ENCODE measurements at places on chromosomes 7 and 10.

GRCh38 chr7:77531038-77531437 is 6.1 kb upstream of the PTPN12 start:
- no peak for DNase-seq

- no peak for DNase-seq
Measured at GRCh38 chr10:17961551-17962422, 10.1 kb downstream of the SLC39A12 start.

DNA sequence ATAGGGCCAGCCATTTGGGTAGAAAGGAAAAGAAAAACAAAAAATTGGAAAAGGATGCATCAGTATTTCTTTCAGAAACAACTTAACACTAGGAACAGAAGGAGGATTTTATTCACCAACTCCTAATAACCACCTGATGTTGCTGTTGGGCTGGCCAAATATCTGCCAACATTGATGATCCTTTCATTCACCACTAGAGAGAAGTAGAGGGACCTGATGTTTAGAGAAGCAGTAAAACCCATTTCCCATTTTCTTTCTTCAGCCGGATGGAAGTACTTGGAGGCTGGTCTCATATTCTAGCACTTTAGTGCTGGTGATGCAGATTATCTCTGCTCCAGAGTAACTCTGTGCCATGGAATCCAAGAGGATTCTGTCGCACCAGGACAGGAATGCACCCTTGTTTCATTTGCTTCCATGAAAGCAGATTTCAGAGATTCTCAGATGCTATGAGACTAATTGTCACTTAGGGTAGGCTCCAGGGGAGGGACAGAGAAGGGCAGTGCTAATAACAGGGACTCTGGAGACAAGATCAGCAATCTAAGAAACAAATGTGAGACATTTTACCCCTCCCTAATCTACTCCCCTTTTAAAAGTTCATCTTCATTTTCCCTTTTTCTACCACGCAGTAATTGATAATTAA is 3.1 kb downstream of the KLLN start:
- no peak for DNase-seq

- DNase-seq = no peak
Measured at GRCh38 chr10:20535897-20536881, 360.9 kb downstream of the NEBL start.

GRCh38 chr10:241451-241850 is 106.2 kb downstream of the ZMYND11 start:
- DNase-seq = no peak

DNA sequence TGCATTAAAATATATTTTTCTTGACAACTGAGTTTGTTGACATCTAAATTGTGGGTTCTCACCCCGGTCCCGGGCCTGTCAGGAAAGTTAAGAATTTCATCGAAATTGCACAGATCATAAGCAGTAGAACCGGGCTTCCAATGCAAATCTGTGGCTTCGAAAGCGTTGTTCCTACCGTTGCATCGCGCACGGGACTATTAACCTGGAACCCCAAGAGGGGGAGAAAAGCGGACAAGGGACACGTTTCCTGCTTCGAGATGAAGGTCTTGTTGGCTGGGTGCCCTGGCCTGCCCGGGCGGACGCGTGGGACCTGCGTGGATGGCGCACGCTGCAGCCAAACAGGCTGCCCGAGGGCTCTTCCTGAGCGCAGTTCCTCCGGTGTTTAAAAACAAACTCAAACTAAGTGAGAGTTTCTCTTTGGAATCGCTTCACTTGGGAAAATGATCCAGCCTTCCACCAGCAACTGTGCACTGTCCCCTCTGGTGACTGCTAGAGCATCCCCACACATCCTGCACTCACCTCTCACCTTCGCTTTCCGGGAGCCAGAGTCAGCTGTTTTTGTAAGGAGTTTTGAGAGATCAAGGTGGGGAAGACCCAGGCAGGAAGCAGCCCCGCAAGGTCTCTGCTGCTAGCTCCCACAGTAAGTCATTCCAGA is 5.1 kb upstream of the TBX20 start:
- no peak for DNase-seq

GRCh38 chr7:30743371-30744074 is 8.4 kb upstream of the INMT start:
- DNase-seq = no peak

GRCh38 chr7:30196408-30196807 is 61.6 kb downstream of the MTURN start:
- DNase-seq = no peak

DNA sequence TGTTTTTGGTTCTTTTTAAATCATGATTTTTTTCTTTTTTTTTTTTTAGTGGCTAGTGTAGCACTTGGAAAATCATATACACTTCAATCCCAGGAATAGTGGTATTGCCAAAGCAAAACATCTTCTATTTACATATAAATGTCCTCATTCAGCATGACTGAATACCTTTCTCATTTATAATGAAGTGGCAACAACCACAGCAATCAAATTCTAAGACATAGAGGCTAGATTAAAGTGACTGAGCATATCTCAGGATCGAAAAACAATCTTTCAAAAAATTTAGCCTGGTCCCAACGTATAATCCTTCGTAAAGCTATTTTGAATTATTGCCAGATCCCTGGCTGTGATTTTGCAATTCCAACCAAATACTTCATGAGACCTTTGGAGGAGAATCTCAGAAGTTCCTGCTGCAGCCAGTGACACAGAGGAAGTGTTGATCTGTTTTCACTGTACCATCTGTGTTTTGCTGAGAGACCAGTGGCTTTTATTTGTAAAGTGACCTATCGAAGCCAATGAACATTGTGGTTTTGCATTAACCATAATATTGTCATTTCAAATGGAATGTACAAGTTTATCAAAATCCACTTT is 29.8 kb upstream of the SP8 start:
- no peak for DNase-seq

DNA sequence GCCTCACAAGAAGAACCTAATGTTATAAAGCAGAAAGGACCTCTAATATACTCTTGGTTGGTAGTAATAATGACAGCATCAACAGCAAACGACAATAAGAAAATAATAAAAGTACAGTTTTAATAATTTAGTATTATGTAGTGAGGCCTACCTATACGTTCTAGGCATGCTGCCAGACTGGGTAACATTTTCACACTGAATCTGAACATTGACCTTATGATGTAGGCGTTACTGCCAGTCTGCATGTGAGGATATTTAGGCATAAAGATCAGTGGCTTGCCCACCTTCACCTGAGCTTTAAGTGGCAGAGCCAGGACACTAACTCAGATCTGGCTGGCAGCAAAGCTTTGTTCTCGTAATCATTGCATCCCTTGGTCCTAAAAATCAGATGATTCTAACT is 2.5 kb downstream of the FGL2 start:
- DNase-seq = no peak

GRCh38 chr7:101699881-101700823 is 71.1 kb upstream of the MYL10 start:
- no peak for DNase-seq

- no peak for DNase-seq
Measured at GRCh38 chr7:94584113-94584512, 71.8 kb downstream of the SGCE start.

DNA sequence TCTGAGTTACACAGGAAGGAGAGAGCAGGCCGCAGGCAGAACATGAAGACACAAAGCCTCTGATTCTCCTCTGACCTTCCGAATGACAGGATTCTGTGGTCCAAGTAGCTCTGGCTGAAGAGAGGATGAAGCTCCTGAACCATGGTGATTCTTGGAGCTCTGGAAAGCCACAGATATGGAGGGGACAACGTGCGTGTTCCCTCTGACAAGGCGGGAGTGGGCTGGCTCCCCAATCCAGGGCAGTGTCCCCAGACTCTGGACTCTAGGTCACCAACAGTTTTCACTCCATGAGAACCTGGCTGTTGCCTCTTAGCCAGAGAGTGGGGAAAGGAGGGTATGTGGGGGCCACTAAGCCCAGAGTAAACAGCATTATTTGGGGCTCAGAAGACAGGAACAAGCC is 7.4 kb upstream of the TRPV6 start:
- peak; percentile 15 for DNase-seq

DNA sequence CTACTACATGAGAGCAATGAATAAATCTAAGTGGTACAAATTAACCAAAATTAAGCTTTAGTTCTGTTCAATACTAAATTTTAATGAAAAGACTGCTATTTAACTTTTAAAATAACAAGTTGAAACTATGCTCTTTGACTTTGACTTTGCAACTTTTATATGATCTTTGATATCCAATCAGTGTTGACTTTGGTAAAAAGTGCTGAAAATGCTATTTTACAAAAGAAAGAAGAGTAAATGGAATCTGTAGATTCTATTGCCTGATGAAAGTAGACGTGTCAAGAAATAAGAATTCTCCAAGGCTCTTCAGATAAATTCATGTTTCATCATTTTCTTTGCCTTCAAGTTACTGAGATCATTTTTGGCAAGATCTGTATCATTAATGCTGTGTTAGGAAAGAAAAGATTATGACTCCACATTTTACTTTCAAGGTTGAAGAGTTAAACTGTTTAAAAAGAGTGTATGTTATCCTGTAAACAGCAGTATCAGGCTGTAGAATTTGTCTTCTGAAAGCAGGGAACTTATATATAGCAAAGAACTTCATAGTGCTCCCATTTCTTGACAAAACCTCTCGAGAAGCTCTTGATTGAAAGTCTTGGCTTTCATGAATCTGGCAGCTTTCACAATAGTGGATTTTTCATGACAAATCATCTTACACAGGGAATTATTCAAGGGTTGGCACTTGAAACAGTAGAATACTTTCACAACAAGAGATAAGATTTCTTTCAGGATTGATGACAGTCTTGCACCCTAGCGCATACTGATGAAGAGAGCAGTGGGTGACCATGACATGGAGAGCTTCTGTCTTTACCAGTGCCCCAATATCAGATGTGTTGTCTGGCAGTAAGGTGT is 72.1 kb downstream of the PTEN start:
- no peak for DNase-seq

GRCh38 chr7:99260395-99260794 is 12.2 kb upstream of the MYH16 start:
- DNase-seq = no peak

DNA sequence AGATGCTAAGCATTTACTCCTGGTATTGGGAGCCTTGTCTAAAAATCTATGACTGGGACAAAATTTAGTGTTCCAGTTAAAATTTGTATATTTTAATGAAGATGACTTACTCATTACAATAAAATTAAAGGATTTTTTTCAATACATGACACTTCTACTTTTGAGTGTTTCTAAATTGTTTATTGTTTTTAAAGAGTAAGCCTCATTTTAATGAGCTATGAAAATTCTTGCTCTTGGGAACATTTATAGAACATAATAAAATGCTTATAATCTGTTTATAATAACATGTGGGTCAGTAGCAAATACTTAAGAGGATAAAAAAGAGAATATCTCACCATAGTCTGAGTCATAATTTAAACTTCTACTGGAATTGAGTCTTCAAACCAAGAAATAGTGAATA is 149.5 kb downstream of the PLCE1 start:
- no peak for DNase-seq

GRCh38 chr10:114045136-114046086 is 1.7 kb downstream of the ADRB1 start:
- peak; percentile 52 for DNase-seq

- DNase-seq = no peak
Measured at GRCh38 chr7:46319841-46320240, 398.8 kb upstream of the IGFBP3 start.

DNA sequence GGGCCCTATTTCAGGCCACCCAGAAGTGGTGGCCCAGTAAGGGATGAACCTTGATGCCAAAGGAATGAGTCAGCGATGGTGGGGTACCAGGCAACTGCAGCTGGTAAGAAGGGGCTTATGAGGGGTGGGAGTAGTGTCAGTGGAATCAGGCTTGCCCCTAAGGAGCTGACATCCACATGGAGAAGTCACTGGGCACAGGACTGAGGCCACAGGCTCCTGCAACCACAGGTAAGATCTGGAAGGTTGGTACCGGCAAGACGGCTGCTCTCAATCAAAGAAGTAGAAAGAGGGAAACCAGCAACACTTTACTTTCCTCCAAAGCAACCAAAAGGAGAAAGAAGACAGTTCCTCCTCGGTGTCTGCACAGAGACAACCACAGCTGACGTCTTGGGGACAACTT is 2.5 kb downstream of the GCK start:
- no peak for DNase-seq

DNA sequence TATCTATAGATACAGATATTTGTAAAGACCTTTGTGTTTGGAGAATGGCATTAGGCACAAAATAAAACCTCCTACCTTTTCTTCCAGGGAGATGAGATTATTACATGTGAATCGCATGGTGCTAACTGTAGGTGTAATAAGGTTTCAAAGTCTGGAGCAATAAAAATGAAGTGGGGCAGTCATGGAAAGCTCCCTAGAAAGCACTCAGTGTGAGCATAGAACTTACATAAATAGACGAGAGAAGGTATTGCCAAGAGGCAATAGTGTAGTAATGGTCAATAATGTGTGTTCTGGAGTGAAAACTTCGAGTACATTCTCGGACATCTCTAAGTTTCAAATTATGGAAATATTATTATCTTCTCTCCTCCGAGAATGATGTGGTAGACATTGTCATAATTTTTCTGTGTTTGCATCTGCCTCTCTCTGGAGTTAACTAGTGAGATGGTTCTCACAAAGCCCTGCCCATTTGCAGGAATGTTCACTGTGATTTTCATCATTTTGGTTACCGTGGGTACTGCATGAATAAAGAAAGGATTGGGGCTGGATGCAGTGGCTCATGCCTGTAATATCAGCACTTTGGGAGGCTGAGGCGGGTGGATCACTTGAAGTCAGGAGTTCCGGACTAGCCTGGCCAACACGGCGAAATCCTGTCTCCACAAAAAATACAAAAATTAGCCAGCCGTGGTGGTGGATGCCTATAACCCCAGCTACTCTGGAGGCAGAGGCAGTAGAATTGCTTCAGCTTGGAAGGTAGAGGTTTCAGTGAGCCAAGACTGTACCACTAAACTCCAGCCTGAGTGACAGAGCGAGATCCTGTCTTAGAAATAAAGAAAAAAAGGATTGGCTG is 10.6 kb downstream of the VIM start:
- DNase-seq = no peak

- no peak for DNase-seq
Measured at GRCh38 chr10:130652544-130652943, 516.4 kb downstream of the GLRX3 start.

DNA sequence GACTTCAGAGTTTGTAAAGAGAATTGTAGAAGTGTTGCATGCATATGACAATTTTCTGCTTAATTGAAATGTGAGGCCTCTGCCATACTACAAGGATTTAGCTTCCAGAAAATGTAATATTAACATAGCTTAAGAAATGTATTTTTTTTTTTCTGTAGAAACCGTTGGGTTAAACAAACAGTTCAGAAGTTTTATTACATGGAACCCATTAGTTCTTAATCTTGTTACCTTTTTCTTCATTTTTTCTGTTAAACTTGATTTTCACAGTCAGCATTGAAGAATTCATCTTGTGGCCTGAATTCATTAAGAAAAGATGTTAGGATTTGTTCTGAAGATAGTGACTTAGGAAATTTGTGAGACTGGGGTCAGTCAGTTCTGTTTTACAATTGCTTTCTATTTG is 4.9 kb downstream of the PTEN start:
- no peak for DNase-seq

DNA sequence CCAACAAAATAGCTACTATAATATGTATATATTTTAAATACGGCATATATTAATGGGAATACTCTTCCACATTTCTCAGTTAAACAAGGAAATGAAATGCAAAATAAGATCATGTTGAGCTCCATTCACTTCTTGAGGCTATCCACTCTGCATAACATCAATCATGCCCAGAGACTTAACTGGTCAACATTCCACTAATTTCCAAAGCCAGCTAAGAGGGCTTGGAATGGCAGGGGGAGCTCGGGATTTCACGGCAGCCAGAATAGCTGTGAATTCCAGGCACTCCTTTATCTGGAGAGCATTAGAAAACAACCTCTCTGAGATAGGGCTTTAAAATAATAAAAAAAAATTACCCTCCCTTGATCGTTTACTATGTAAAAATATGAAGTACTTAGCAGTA is 194.9 kb upstream of the CDCA7L start:
- no peak for DNase-seq

- no peak for DNase-seq
Measured at GRCh38 chr7:43462836-43463235, 120.1 kb upstream of the STK17A start.

Data from H9 (cell line).